ENCODE measurements at places on chromosomes 5 and 9.

DNA sequence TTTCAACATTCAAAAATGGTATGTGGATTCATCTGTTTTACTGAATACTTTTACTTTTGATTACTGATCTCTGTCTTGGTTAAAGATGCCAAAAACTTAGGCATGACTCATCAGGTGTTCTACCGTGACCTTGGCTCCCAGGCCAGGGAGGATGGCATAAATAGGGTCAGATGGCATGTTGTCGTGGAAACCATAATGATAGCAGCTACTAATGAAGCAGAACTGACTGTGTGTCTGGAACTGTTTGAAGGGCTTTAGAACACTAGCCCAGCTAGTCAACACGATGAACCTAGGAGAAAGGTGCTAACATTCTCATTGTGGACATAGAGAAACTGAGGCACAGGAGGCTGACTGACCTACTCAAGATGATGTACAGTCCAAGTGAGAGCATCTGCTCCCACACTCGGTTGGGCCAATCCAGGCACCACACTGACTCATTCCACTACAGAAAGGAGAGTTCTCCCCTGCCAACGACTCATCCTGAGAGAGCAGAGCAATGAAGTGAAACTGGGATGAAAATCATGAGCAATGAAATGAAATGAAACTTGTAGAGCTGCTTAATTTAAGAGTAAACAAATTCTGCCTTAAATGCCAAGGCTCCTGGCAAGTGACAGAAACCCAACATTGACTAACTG, 116.0 kb downstream of the TENT4A start:
- no peak for DNase-seq

DNA sequence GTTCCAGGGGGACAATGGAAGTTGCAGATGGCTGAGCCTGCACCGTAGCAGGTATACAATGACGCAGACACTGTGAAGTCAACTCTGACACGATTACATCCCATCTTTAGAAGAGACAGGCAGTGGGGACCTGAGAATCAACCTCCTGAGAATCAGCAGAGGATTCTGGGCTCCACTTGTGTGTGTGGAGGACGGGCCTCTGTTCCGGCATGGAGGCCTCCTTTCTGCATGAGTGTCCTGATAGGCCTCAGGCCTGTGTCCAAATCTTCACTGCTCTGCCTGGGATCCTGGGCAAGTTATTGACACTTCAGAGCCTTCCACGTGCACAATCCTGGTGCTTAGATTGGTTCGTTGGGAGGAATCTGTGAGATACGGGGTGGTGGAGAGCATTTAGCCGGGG, 151.2 kb upstream of the COL5A1 start:
- no peak for DNase-seq

GRCh38 chr5:35678661-35679060, 61.0 kb downstream of the SPEF2 start:
- DNase-seq, result no peak

- no peak for DNase-seq
These were observed 11.5 kb upstream of the AIF1L start for GRCh38 chr9:131084661-131085369.

- DNase-seq, result no peak
These were observed 11.7 kb downstream of the NSG2 start for GRCh38 chr5:174057206-174057605.

- no peak for DNase-seq
These were observed 76.1 kb downstream of the TSSK1B start for GRCh38 chr5:113358696-113359095.

GRCh38 chr9:133484671-133485437, 6.0 kb upstream of the SLC2A6 start:
- no peak for DNase-seq

Measured in stimulated activated CD4-positive, alpha-beta T cell treated with anti-CD3 and anti-CD28 coated beads, Interleukin-1b, Interleukin-23, amount 100 ng/mL, for 1 hour (primary cell).